ENCODE measurements at places on chromosomes 5 and 9. TPM values are rescaled to one million over a fixed set of nuclear protein-coding genes. Genes with fewer than 3 reads are reported as not detected.

DNA sequence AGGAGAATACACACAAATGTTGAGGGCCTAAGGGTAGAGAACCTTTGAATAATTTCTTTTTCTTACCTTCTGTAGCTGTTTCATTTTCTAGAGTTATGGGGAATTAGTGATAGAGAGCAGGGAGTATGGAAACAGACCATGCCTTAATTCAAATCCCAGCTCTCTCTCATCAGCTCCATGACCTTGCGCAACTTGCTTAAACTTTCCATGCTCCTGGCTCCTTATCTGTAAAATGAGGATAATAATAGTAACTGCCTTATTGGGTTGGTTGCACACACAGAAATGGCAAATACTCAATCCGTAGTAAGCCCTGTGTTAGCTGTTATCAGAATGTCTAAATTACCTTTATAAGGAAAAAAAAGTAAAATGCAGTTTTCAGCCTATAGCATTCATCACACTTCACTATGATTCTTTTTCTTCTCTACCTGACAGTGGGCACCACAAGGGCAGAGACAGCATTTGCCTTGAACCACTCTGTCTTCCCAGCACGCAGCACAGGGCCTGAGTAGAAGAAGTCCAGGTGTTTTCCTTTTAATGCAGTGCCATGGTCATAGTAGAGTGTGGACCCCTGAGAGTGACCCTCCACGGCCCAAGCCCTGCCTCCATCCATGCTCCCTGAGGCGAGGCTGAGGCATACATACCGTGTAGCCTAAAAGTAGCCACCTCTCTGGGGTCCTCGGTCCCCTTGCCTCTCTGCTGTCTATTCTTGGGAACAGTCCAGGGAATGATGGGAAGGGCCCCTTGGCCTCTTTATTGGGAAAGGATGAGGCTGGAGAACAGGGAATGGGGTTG is 17.4 kb downstream of the C5orf15 start:
- no peak overlapping the region for H3K27ac ChIP-seq
- H3K36me3 ChIP-seq, result peaks cover 21% of the 10 kb centered on the region
- peaks cover 7% of the 10 kb centered on the region for H3K4me1 ChIP-seq
- H3K4me3 ChIP-seq, result no peak overlapping the region
- no peaks in the 10 kb centered on the region for H3K27me3 ChIP-seq

DNA sequence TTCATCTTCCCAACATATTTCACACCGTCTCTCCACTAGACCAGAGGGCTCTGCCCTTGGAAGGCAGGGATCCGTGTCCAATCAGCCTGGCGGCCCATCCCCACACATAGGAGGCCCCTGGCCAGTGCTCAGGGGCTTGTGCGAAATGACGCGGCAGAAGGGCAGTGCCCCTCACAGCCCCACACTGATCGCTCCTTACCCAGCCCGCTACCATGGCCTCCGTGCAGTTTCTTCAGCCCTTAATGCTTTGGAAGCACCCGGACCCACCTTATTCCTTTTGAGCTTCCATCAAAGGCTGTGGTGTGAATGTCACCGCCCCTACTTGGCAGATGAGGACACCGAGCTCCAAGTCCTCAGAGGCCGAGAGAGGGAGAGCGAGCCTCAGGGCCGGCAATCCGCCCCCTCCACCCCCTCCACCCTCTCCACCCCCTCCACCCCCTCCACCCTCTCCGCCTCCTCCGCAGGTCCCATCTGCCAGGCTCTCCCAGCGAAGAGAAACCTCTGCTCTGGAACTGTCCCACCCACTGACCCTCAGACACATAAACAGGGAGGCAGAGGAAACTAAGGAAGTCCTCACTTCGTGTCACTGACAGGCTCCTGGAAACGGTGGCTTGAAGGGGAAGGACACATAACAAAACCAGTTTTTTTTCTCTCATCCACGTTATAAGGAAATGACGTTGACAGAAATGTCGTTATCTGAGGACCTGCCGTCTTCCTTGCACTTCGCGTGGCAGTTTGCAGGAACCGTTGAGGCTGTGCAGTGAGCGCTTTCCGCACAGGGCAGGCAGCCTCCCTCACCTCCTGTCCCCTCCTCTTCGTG is 13.9 kb downstream of the QSOX2 start:
- DNase-seq, result no peak
- H3K4me3 ChIP-seq, result peak overlapping the region; percentile 5
- H3K36me3 ChIP-seq, result peaks cover 74% of the 10 kb centered on the region
- H3K4me1 ChIP-seq, result peaks cover 81% of the 10 kb centered on the region

- no peak overlapping the region for H3K4me3 ChIP-seq
- H3K27ac ChIP-seq, result no peak overlapping the region
- H3K27me3 ChIP-seq, result no peaks in the 10 kb centered on the region
- H3K36me3 ChIP-seq, result no peaks in the 10 kb centered on the region
These were observed 93.1 kb upstream of the IFNK start for GRCh38 chr9:27430750-27431535.

- peak; percentile 64 for DNase-seq
- H3K27me3 ChIP-seq, result no peaks in the 10 kb centered on the region
- H3K27ac ChIP-seq, result peak overlapping the region; percentile 84
- H3K36me3 ChIP-seq, result peaks cover 57% of the 10 kb centered on the region
These were observed 9.2 kb downstream of the RUFY1 start for GRCh38 chr5:179559284-179560252.

- H3K27ac ChIP-seq, result no peak overlapping the region
- H3K4me3 ChIP-seq, result no peak overlapping the region
- no peaks in the 10 kb centered on the region for H3K27me3 ChIP-seq
- DNase-seq, result no peak
These were observed 677.1 kb upstream of the CHD1 start for GRCh38 chr5:99605904-99606303.

GRCh38 chr5:9166202-9167112 is 379.4 kb downstream of the SEMA5A start:
- H3K4me1 ChIP-seq, result no peaks in the 10 kb centered on the region
- no peak overlapping the region for H3K4me3 ChIP-seq
- H3K27me3 ChIP-seq, result no peaks in the 10 kb centered on the region
- no peak for DNase-seq

DNA sequence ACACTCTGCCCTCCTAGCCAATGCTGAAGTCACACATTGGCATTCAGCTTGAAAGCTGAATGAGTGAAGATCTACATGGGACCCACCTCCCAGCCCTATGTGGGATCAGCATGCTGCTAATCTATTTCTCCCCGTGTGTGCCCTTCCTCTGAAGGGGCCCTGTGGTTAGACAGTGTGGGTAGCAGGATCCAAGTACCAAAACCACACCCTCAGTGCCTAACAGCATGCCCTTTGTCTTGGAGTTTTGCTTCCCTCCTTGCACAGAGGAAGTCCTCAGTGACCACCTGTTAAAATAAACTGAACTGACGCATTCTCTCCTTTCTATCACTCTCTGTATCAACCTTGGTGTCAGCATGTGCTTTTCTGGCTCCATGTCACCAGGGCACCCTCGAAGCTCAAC is 25.0 kb downstream of the SH3TC2 start:
- DNase-seq, result no peak
- H3K4me1 ChIP-seq, result no peaks in the 10 kb centered on the region
- no peak overlapping the region for H3K27ac ChIP-seq
- no peak overlapping the region for H3K4me3 ChIP-seq

- H3K27me3 ChIP-seq, result no peaks in the 10 kb centered on the region
- peak overlapping the region; percentile 31 for H3K27ac ChIP-seq
- H3K4me1 ChIP-seq, result peaks cover 78% of the 10 kb centered on the region
- no peak overlapping the region for H3K4me3 ChIP-seq
- peaks cover 75% of the 10 kb centered on the region for H3K36me3 ChIP-seq
These were observed 6.7 kb downstream of the IRF1 start for GRCh38 chr5:132483661-132484390.

DNA sequence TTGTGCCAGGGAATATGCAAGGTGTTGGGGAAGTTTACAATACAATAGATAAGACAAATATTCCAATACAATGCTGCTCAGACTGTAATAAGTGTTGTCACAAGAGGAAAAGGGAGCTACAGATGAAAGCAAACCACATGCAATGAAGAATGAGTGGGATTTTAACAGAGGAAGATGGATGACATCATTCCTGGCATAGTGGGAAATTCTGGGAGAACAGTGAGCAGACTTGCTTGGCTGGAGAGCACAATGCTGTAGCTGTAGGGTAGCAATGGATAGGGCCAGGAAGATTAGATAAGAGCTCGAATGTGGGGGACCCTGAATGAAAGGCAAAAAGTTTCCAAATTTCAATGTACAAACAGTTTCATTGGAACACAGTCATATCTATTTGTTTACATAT is 9.5 kb upstream of the DPYSL3 start:
- H3K4me3 ChIP-seq, result no peak overlapping the region
- no peak for DNase-seq
- no peaks in the 10 kb centered on the region for H3K4me1 ChIP-seq
- H3K27ac ChIP-seq, result no peak overlapping the region
- H3K27me3 ChIP-seq, result peaks cover under 1% of the 10 kb centered on the region
- H3K36me3 ChIP-seq, result no peaks in the 10 kb centered on the region

DNA sequence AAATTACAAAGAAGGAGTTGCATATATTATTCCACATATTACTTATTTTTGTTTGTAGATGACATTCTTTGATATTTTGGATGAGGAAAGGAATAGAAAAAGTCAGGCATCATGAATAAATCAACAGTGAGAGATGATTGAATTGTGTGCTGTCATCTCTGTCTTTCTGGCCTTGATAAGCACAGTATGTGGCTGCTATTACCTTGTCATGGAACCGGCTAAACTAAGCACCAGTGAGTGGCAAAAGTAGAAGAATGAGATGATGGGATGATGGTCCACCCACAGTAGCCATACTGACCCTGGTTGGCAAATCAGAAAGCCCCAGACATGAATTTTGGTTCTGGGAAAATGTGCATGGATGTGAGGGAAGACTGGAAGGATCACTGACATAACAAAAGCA is 361.2 kb upstream of the DMAC1 start:
- H3K4me1 ChIP-seq, result peaks cover 9% of the 10 kb centered on the region
- no peaks in the 10 kb centered on the region for H3K36me3 ChIP-seq
- no peaks in the 10 kb centered on the region for H3K27me3 ChIP-seq
- no peak overlapping the region for H3K4me3 ChIP-seq
- H3K27ac ChIP-seq, result no peak overlapping the region

- no peak overlapping the region for H3K4me3 ChIP-seq
- DNase-seq, result no peak
- no peaks in the 10 kb centered on the region for H3K4me1 ChIP-seq
- no peaks in the 10 kb centered on the region for H3K27me3 ChIP-seq
- H3K27ac ChIP-seq, result no peak overlapping the region
These were observed 90.4 kb downstream of the NNT start for GRCh38 chr5:43693411-43693810.

- H3K4me1 ChIP-seq, result peaks cover 5% of the 10 kb centered on the region
- H3K4me3 ChIP-seq, result no peak overlapping the region
- no peaks in the 10 kb centered on the region for H3K27me3 ChIP-seq
- H3K36me3 ChIP-seq, result no peaks in the 10 kb centered on the region
- DNase-seq, result peak; percentile 9
These were observed 5.8 kb upstream of the TERT start for GRCh38 chr5:1300581-1301083.

DNA sequence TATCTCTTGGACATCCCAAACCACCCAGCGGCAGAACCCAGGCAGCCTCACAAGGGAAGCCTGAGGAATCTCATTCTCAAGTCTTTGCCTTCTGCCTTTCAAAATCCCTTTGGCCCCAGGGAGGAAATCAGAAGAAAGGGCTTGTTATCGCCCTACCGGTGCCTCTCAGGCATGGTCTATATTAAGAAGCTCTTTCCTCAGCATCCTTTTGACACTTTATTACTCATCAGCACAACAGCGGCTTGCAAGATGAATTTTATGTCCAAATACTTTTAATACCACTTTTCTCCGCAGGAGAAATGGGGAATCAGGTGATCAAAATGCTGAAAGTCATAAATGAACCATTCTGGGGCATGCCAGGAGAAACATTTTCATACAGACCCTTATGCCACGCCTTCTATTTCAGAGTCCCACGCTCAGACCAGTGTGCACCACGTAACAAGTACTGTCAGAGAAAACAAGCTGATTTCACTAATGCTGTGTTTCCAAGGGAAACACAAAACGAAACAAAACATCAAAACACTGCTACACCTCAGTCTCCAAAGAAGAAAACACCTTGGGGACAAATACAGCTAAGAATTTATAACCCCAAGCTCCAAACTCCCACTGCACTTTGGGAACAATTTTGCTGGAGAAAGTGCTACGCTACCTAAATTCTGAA is 30.0 kb downstream of the RAPGEF1 start:
- H3K4me3 ChIP-seq, result peak overlapping the region; percentile 44
- H3K27me3 ChIP-seq, result no peaks in the 10 kb centered on the region
- peak overlapping the region; percentile 70 for H3K27ac ChIP-seq
- DNase-seq, result no peak
- H3K4me1 ChIP-seq, result peaks cover 92% of the 10 kb centered on the region

- no peak for DNase-seq
- no peaks in the 10 kb centered on the region for H3K36me3 ChIP-seq
- H3K4me3 ChIP-seq, result no peak overlapping the region
- H3K27me3 ChIP-seq, result peaks cover 41% of the 10 kb centered on the region
- H3K4me1 ChIP-seq, result no peaks in the 10 kb centered on the region
These were observed 34.5 kb upstream of the MED27 start for GRCh38 chr9:132114102-132114707.

GRCh38 chr9:31542384-31543055 is 841.9 kb upstream of the ACO1 start:
- H3K36me3 ChIP-seq, result no peaks in the 10 kb centered on the region
- H3K4me1 ChIP-seq, result no peaks in the 10 kb centered on the region
- H3K27ac ChIP-seq, result no peak overlapping the region
- H3K4me3 ChIP-seq, result no peak overlapping the region

GRCh38 chr9:385818-386398 is 171.2 kb downstream of the DOCK8 start:
- H3K4me1 ChIP-seq, result no peaks in the 10 kb centered on the region
- no peaks in the 10 kb centered on the region for H3K27me3 ChIP-seq
- no peak for DNase-seq
- peaks cover 87% of the 10 kb centered on the region for H3K36me3 ChIP-seq
- H3K27ac ChIP-seq, result no peak overlapping the region
- H3K4me3 ChIP-seq, result no peak overlapping the region

DNA sequence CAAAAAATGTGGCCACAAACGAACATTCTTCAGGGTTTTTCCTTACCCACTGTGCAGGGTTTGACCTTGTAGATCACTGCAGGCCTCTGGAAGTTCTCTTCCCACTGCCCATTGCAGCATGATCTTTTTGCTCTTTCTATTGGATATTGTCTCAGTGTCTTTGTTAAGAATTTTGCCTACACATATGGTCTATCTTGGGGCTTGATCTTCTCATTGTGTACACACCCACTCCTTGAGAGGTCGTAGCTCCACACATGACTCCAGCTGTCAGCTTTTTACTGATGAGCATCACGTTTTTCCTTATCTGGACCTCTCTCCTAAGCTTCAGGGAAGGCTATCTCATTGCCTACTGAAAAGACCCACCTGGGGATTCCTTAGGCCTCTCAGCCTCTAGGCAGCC is 3.0 kb upstream of the GLRX start:
- no peak for DNase-seq
- H3K27ac ChIP-seq, result peak overlapping the region; percentile 48
- no peak overlapping the region for H3K4me3 ChIP-seq
- peaks cover 13% of the 10 kb centered on the region for H3K36me3 ChIP-seq

TAF11L5 gene
- not detected for total RNA-seq

TSSK1B gene
- not detected for total RNA-seq

NNT gene
- total RNA-seq, result 59.0 TPM

SLC28A3 gene
- not detected for total RNA-seq

SLC6A3 gene
- total RNA-seq, result 1.4 TPM

PCDHGB7 gene
- 1.4 TPM for total RNA-seq

TMEM215 gene
- not detected for total RNA-seq

CDC20B gene
- not detected for total RNA-seq

ADAMTS16 gene
- not detected for total RNA-seq
